ENCODE measurements at places on chromosomes 2 and 18.
A peak's percentile ranks its signal among the peaks of the same experiment; 100 is the strongest.

DNA sequence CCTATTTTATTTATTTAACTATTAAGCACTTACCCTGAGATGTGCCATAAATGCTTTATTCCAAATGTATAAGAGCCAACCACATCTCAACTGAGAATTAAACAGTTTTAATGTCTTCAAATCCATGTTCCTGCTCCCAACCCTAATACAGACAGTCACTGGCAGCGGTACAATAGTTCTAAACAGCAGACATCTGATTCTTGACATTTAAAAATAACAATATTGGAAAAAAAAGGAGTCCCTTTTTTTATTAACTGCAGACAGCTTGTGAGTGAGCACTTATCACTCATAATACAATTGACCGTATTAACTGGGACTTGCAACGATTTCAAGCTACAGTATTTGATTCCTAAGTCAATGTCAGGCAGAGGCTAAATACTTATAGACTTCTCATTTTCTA is 424.6 kb downstream of the TGIF1 start:
- DNase-seq, result no peak

- no peak for DNase-seq
These were observed 46.9 kb upstream of the LAMA1 start for GRCh38 chr18:7164323-7165004.

DNA sequence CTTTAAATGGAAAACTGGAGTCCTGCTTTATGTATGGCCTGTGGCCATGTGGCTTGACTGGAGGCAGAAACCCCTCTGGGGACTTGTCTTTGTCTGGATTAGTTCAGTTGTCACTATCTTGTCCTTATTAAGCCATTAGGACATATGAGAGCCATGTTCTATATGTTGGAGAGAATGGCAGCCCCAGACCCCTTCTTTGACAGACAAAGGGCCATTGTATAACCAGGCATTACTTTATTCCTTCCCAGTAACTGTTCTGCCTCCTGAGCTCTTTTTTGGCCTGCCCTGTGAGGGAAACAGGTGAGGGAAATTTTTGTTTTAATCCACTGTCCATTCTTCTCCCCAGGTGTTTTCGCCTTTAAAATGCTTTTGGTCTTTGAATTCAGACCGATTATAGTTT is 43.3 kb downstream of the FSHR start:
- no peak for DNase-seq

DNA sequence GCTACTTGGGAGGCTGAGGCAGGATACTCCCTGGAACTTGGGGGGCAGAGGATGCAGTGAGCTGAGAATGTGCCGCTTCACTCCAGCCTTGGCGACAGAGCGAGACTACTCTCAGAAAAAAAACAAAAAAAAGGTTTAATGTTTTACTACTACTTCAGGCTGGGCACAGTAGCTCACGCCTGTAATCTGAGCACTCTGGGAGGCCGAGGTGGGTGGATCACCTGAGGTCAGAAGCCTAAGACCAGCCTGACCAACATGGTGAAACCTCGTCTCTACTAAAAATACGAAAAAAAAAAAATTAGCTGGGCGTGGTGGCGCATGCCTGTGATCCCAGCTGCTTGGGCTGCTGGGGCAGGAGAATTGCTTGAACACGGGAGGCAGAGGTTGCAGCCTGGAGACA is 75.7 kb upstream of the ATIC start:
- DNase-seq, result no peak

DNA sequence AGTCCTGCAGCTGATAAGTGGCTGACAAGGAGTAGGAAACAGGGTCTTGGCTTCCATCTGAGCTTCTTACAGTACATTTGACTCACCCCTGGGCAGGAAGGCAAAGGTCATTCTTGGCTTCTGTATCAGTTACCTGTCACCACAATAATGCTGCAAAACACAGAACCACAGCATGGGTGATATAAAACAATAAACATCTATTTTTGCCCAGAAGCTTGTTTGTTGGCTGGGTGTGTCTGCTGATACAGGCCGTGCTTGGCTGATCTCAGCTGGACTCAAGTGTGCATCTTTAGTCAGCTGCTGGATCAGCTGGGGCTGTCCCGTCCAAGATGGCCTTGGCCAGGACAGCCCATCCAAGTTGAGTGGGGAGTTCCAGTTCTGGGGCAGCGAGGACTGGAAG is 34.7 kb downstream of the ONECUT2 start:
- no peak for DNase-seq

DNA sequence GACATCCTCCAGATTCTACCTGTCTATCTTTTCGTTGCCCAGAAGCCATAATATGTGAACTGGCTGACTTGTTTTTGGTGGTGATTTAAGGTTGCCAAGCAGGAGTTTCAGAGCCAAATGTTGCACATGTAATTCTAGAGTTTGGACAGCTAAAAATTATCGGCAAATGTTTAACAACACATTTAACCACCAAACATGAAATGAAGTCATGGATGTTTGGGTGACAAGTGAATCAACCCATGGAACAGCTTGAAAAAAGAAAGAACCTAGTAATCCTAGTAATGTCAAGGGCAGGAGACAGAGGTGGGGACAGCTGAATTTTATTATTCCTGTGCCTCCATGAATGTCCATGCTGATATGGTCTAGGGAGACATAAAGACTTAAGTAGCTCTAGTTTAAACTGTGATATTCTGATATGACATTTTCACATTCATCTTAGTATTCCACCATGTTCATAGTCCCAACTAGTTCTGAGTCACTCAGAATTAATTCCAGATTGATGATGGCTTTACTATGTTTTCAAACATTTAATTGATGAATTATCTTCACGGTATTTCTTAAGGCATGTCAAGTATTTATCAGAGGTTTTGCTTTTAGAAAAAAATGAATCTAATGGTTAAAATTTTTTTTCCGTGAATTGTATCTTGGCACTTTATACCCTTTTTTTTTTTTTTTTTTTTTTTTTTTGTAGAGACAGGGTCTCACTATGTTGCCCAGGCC is 101.7 kb downstream of the SOCS6 start:
- peak; percentile 46 for DNase-seq

GRCh38 chr2:25698752-25699151 is 25.4 kb upstream of the DTNB start:
- DNase-seq, result no peak

- no peak for DNase-seq
These were observed 405.7 kb downstream of the FBXO15 start for GRCh38 chr18:73741946-73742345.

DNA sequence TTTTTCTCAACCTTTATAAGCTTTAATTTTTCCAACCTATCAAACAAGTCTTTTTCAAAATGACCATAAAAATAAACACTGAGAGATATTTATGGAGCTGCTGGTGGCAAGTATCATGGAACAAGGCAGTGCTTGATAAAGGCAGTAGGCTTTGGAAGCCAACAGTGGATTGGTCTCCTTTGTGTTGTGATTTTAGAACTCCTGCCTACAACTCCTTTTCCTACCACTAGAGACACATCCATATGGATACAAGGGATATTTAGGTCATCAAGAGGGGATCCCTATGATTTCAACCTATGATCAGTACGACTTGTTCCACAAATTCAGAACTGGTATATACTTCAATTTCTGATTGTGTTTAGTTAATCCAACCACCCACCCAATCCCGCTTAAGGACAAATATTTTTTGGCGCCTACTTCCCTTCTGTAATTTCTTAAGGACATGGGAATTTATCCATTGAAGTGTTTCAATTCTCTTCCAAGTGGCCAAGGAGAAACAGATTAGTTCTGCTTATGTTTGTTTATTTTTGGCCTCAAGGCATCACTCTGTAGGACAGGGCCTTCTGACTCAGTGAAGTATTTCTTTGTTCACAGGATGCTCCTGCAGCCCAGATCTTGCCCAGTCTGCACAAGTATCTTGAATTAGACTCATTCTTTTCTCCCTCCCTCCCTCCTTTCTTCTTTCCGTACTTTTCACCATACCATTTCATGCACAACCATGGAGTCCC is 2119.6 kb upstream of the PIK3C3 start:
- DNase-seq, result no peak

DNA sequence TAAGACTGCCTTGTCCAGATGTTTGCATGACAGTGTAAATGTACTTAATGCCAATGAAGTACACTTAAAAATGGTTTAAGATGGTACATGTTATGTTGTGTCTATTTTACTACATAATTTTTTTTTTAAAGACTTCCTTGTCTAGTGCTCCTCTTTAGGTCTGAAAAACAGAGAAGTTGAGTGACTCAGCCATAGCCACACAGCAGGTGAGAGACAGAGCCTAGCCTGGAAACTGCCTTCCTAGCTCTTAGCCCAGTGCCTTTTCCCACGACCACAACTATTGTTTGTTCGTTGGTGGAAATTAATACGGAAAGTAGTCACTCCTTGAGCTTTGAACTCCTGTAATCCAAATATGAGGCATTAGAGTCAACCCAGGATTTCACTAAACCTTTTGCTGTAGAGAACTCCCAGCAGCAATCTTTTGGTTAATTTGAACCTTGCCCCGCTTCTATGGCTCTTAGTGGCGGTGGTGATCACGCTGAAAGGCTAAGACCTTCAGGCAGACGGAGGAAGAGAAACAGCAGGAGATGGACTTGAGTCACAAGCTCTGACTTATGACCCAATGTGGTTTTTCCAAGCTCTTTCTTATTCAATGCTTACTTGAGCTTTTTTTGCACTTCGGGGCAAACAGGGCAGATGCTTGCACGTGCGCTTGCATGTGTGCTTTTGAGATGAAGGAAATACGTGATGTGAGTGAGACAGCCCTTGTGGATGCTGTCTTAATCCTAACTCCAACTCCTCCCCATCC is 21.2 kb downstream of the TRIB2 start:
- no peak for DNase-seq

DNA sequence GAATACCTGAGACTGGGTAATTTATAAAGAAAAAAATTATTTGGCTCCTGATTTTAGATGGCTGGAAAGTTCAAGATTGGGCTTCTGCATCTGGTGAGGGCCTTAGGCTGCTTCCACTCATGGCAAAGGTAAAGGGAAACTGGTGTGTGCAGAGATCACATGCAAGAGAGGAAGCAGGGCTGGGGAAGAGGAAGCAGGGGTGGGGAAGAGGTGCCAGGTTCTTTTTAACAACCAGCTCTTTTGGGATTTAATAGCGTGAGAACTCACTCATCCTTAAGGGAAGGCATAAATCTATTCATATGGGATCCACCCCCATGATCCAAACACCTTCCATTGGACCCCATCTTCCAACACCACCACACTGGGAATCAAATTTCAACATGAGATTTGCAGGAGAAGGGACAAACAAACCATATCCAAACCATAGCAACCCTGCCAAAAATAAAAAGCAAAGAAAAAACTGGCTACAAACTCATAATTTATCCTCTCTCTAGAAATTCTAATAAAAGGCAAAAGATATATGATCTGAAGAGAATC is 30.4 kb downstream of the PRKRA start:
- DNase-seq, result no peak

- no peak for DNase-seq
These were observed 728 bp upstream of the C18orf63 start for GRCh38 chr18:74314759-74315463.

- no peak for DNase-seq
These were observed 127.1 kb downstream of the AGPS start for GRCh38 chr2:177519534-177520115.

DNA sequence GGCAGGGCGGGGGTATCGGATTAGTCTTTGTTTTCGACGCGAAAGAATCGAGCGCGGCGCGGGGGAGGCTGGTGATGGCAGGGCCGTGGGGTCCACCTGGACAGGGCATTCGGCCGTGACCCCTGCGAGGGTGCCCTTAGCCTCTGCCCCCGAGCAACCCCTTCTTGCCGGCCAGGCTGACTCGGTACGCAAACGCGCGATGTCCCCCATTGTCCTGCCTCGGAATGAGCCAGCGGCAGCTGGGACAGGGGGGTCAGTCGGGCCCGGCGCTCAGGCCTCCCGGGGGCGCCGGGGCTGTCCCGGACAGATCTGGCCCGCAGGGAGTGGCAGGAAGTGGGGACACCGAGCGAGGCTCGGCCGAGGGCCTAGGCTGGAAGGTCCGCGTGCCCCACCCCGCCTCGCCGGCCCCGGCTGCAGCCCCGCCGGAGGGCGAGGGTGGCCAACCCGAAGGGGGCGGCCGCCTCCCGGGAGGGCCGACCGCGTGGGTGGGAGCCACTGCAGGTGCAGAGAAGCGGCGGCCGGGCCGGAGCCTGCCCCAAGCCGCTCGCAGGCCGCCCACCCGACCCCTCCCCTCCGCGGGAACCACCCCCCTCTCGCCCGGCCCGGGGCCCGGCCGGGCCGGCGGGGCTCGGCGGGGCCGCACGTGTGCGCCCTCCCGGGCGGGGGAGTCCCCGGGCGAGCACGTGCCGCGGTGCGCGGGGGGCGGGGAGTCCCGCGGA is at the start of gene TET3:
TSS of gene TET3 (plus strand) at position 708 of the 719 bp plus-strand sequence. CDS start 1,494 bp downstream, outside the sequence.
- no peak for DNase-seq

DNA sequence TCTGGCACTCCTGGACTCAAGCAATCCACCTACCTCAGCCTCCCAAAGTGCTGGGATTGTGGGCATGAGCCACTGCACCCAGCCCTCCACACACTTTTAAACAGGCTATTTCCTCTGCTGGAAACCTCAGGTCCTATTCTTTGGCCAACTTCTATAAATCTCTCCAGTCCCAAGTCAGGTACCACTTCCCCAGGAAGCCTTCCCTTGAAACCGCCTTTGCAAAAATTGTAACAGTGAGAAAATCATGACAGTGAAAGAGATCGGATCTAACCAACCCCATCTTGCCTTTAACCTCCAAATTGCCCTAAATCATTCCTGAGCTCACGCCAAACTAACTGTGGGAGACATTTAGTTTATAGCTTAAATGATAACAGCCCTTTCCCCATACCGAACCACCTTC is 67.3 kb upstream of the CABLES1 start:
- no peak for DNase-seq

DNA sequence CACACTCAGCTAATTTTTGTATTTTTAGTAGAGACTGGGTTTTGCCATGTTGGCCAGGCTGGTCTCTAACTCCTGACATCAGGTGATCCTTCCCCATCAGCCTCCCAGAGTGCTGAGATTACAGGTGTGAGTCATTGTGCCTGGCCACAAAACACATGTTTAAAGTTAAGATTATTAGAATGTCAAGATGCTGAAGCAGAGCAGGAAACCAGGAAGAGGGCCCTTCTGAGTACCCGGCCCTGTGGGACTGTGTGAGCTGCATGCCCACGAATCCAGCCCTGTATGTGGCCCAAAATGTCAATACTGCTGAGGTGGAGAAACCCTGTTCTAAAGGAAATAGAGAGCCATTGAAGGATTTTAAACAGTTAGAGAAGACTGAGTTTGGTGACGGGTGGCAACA is 31.0 kb upstream of the REV1 start:
- no peak for DNase-seq

DNA sequence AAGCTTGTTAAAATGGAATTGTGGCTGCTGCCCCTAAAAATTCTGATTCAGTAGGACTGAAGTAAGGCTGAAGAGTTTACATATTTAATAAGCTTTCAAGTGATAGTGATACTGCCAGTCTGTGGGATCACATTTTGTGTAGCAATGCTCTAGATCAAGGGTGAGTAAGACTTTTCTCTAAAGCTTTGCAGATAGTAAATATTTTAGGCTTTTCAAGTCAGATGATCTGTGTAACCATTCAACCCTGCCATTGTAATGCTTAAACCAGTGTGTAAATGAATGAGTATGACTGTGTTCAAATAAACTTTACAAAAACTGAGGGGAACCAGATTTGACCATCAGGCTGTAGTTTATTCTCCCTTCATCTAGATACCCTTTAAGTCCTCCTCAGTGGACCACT is 92.7 kb downstream of the PIK3C3 start:
- no peak for DNase-seq

- no peak for DNase-seq
These were observed 2.0 kb downstream of the ETAA1 start for GRCh38 chr2:67399144-67399543.

All from AG04449 (cell line).